ENCODE measurements at places on chromosomes 5 and 9.

DNA sequence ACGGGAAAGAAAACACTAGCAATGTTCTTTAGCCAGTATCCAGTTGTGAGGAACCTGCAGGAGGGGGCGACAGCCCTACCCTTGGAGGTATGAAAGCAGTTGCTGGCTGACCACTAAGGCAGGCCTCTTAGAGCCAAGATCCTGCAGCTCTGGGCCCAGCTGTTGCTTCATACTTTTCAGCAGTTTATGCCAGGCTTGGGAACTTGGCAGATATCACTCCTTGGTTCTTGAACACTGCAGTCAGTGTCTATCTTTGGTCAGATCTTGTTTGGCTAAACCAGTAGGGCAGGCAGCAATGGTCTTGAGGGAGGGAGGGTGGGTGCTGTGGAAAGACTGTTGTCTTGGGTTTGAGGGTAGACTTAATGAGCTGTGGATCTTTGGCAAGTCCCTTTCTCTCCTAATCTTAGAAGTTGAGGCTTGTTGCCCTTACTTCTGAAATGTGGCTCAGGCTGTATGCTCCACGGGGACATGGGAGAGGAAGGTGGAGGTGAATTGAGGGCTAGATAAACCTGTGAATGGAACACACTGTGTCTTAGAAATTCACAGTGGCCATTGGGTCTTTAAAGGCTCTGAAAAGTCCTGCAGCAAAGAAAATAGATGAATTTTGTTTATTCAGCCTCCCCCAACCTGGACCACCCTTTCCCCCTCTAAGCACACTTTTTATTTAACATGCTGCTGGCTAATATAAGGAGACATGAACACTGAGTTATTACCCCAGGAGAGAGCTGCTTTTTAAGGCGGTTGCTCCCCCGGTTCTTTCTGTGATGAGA is 37.5 kb downstream of the ZNF618 start:
- DNase-seq: no peak

DNA sequence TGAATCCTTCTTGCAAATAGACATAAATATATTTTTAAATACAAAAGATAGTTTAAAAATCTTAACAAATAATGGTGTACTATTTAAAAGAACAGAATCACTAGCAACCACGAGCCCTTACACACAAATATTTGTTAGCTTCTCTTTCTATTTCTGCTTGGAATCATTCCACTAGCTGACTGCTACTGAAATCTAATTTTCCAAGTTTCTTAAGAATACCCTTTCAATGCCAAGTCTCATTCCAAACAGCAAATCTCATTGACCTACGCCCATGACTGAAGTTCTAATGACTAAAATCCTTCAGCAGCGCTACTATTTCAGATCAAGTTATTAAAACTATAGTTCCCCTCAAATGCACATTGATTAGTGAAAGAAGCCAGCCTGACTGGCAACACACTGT is 13.2 kb upstream of the PPP1R2B start:
- no peak for DNase-seq

- no peak for DNase-seq
Observed at GRCh38 chr5:124743602-124744169, 2.8 kb downstream of the ZNF608 start.

GRCh38 chr5:77101298-77101697 is 14.2 kb upstream of the ZBED3 start:
- no peak for DNase-seq

- DNase-seq: peak; percentile 37
Observed at GRCh38 chr5:83844449-83845068, 123.9 kb upstream of the HAPLN1 start.

GRCh38 chr5:32312197-32312594 is 543 bp downstream of the MTMR12 start:
- peak; percentile 41 for DNase-seq

GRCh38 chr5:178560911-178561310 is 29.3 kb downstream of the COL23A1 start:
- DNase-seq: no peak

DNA sequence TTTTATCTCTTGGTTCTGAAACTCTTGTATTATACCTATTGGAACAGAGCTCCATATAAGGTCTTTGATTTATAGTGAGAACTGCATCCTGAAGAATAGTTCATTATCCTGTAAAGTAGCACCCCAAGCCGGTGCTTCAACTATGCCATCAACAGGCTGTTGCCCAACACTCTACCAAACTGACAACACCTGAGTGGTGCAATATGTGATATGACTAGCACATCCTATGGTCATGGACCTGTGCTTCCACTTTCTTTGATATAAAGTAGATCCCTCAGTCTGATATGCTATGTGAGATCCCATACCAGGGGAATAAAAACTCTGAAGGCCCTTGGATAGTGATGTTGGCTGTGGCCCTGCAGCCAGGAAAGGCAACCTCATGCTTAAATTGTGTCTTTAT is 15.8 kb downstream of the CSF2 start:
- no peak for DNase-seq

GRCh38 chr5:52808316-52808901 is 20.7 kb downstream of the ITGA1 start:
- DNase-seq: no peak

DNA sequence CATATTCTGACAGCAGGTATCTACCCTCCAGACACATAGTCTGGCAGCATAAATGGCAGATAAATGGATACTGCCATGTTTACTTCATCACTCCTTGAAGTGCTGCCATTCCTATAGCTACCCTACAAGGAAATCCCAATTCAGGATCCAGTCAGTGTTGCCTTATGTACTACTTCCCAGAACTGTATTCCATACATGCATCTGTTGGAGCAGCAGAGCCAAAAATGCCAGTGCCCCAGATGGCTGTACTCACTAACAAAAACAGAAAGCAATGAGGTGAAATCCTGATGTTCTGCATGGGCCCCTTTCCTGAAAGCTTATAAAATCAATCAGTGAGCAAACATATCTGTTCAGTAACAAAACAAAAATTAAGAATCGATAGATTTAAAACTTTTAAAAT is 490.0 kb upstream of the COX7C start:
- DNase-seq: no peak

DNA sequence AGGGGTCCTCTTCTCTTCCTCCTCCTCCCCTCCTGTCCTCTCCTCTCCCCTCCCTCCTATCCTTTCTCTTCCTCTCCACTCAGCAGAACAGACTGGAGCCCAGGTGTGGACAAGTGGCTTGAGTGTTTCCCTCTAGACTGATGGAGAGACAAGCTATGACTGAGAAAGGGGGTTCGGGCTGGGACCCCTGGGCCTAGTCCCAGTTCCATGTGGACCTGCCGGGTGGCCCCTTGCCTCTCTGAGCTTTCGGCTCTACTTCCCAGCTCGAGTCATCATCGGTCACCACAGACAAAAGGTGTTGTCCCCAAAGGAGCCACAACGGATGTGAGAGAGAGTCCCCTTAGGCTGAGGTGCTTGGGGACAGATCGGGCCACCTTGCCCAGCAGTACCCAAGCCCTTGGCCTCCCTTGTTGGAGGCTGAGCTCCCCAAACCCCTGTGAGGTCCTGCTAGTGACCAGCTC is 3.4 kb upstream of the RXRA start:
- no peak for DNase-seq

- DNase-seq: peak; percentile 55
Observed at GRCh38 chr9:128043467-128043868, 23.7 kb downstream of the NAIF1 start.

GRCh38 chr5:136040746-136041415 is 12.1 kb downstream of the TGFBI start:
- DNase-seq: no peak

GRCh38 chr9:126643945-126644527 is 30.3 kb downstream of the LMX1B start:
- no peak for DNase-seq

- peak; percentile 7 for DNase-seq
Observed at GRCh38 chr5:59525957-59526356, 367.6 kb downstream of the PDE4D start.

GRCh38 chr9:84374013-84374412 is 33.5 kb upstream of the SLC28A3 start:
- DNase-seq: no peak

DNA sequence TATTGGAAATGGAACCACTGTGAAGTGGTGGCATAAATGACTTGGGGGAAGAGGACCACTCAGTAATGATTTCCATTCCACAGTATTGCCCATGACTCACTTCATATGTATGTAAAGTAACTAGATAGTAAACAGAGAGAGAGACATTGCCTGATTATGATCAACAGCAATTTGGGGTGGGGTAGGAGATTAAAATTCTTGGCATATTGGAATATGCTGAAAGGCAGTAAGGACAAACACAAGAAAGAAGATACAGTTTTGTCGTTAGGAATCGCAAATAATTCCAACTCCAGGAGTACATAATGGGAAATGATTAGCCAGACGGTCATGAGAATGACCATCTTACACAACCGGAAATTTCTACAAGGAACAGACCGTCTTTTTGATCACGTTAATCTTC is 1.5 kb upstream of the HMGCS1 start:
- DNase-seq: no peak

DNA sequence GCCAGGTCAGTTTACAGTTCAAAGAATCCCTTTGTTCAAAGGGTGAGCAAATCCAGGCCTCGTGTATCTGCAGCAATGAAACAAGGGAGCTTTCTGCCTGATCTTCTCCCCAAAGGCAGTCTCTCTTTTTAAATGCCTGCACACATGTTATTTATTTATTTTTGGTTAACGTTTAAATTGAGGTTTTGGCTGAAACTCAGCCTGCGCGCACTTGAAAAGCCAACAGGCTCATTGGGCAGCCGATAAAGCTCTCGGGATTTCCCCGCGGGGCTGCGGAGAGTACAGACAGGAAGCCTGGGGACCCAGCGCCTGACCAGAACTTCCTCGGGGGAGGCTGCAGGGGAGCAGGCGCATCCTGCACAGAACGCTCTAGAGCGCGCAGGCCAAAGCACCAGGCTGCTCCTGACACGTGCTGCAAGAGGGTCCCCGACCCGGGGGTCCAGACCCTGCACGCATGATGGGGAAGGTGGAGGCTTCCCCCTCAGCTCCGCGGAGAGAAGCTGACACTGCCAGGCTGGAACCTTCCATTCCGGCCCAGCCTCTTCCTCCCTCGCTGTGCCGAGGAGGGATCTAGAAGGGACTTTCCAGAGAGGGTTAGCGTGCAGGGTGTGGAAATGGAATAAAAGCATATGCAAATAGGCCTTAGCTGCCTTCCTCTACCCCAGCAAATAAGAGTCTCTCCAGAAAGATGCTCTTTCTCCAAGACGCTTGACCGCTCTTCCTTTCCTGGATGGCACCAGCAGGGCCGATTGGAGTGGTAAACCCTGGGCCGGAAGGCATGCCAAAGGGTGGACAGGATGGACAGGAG is 46.1 kb downstream of the PTTG1 start:
- peak; percentile 59 for DNase-seq

- DNase-seq: peak; percentile 96
Observed at GRCh38 chr5:36777105-36777757, 99.3 kb upstream of the NIPBL start.

DNA sequence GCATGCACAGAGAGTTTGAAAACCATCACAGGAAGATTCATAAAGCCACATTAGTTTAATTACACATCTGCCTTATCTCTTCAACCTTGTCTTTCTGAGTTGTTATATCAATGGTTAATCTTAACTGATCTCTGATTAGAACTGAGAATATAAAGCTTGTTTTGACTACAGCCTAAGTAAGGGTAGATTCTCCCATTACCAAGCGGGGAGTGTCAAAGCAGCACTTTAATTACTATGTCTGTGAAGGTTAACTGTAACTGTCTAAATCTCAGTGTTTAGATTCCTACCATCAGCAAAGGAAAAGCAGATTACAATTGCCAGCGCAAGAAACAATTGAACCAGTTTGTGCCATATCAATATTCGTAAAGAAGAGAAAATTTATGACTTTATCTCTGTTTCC is 348.7 kb downstream of the CDH12 start:
- DNase-seq: no peak

- DNase-seq: no peak
Observed at GRCh38 chr5:112720576-112720975, 17.1 kb upstream of the APC start.

DNA sequence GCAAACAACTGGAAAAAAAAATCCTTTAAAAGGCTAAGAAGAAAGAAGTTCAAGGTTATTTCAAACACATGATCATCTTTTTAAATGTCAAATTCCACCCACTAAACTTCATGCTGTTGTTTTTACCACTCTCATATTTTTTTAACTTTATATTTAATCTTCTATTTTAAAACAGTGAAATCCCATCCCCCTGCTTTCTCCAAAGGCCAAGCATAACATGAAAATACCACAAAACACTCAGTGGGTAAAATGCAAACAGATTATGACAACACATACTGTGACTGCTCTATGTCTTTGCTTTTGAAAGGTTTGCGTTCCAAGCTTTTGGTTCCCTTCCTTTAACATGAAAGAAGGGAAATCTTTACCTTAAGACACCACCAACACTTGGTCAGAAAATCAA is 127.6 kb downstream of the SNCAIP start:
- DNase-seq: no peak

DNA sequence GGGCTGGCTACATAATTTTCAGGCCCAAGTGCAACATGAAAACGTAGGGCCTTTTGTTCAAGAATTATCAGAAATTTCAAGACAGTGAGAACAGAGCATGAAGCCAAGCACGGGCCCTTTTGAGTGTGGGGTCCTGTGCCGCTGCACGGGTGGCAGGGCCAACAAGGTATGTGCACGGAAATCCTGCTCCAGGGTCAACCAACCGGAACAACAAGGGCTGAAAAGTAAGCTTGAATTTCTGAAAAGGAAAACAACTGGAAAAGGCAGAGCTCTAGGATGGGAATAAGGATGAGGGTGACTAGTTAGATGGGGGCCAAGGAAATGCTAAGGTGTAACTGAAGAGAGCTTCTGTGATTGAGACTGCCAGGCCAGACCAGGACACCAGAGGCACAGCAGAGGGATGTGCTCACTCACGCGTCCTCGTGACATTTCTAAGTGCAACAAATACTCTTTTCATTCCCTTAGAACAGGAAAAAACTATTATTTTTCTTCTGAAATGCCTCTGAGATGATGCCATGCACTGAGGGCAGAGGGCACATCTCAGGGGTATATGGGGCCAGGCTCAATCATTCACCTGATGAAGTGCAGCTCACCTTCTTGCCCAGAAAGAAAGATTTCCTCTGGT is 80.6 kb upstream of the LRRTM2 start:
- no peak for DNase-seq

GRCh38 chr5:72075461-72075860 is 31.8 kb upstream of the MAP1B start:
- no peak for DNase-seq

DNA sequence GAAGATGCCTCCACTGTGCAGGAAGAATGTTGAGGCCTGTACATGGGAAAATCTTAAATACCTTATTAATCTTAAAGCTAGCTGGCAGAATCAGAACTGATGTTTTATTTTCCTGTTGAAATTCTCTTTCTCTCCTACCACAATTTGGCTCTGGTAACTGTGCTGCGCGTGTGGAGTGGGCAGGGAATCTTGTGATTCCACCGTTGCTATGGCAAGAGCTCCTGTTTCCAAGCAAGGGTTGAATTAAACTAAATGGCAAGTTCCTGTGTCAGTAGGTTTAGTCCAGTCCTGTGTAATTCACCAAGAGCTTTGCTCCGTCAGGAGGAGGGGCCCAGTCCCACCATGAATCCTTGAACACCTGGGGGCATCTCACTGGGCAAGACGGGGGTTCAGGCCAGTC is 36.4 kb downstream of the NXNL2 start:
- DNase-seq: no peak

All from HuH-7 (cell line).